ENCODE measurements at places on chromosomes 1 and 21.

DNA sequence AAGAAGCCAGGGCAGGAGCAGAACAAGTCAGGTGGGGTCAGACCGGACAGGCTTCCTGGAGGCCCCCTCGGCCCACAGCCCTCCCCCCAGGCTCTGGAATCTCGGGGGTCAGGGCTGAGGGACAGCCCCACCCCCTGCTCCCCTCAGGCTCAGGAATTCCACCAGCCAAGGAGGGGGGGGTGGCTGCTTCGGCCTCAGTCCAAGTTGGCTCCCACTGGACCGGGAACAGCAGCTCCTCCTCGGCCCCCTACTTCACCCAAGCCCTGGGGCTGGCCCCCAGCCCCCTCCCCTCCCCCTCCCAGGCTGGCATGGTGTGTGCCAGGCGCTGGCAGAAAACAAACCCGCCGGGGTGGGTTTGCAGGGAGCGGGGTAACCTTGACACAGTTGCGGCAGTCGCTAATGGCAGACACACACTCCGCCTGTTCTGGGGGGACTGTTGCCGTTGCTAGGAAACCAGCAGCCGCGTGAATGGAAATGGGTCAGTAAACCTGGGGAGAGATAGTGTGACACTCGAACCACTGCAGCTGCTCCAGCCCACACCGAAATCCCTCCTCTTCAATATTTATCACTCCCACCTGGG is 32.4 kb downstream of the AHDC1 start:
- no peak for DNase-seq

DNA sequence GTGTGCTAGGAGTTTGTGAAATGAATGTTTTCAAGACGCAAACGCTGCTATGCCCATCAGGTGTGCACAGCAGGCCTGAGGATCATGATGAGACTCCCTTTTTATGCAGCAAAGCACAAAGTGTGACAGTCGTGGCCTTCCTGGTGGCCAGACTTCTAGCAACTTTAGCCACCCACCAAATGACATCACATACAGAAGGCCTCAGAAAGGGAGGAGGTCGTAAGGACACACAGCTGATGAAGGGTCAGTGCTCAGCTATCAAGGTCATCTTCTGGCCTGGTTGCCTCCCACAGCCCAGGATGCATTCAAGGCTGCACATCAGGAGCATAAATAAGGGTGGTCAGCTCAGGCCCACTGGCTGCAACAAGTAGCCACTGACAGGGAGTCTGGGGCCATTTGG is 36.6 kb downstream of the BMP8A start:
- DNase-seq: no peak

GRCh38 chr1:156809281-156809680 is 7.4 kb downstream of the SH2D2A start:
- DNase-seq: no peak

- DNase-seq: no peak
Observed at GRCh38 chr1:180187626-180188025, 33.0 kb downstream of the QSOX1 start.

GRCh38 chr1:186741640-186742039 is 61.4 kb upstream of the PTGS2 start:
- DNase-seq: no peak

- DNase-seq: no peak
Observed at GRCh38 chr1:29632806-29633615, 396.7 kb downstream of the PTPRU start.

DNA sequence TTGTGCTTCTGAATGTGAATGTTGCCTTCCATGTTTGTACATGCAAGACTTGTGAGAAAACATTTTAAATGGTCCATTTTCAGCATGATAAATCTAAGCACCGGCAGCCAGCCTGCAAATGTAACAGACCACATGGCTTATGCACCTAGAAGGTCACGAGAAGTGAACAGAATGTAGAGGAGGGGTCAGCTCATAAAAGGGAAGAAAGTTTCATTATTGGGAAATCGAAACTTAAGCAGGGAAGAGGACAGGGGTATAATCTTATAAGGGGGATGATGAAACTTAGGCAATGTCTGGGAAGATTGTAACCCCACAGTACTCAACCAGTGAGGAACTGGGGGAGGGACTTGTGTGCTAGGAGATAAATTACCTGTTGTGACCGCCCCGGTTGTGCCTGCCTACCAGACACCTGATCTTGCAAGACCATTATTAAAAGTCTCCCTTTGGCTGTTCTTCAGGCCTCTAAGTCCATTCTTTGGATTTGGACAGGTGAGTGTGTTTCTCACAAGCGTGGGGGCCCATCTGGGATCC is 37.7 kb upstream of the VN1R5 start:
- no peak for DNase-seq

DNA sequence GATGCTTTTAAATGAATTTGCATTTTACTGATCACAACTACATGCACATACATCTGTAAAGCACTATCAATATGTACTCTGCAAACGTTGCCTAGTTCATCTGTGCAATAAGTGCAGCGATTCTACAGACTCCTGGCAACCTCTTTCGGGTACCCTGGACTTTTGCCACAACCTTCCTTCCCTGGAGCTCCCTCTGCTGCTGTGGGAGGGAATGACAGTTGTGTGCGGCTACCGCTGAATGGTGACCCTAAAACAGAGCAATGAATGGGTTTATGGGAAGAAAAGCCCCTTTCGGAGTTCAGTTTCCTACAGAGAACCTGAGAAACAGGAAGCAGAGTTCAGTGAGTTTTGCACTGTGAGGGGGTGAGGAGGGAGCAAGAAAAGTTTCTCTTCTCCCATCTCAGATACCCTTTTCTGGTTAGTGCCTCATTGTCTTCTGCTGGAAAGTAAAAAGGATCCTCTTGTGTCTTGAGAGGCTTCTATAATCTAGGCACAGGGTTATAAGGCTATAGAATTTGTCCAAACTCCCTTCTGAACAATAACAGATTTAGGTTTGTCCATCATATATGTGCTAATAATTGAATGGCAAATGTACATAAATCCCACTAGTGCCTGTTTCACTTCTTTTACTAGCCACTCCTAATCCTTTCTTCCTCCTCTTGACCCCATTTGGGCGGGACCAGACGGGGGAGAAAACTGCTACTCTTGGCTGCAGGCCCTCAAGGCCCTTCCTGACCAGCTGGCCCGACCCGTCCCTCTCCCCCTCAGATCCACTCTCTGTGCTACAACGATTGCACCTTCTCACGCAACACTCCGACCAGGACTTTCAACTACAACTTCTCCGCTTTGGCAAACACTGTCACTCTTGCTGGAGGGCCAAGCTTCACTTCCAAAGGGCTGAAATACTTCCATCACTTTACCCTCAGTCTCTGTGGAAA is 19.8 kb upstream of the SARS1 start:
- no peak for DNase-seq

DNA sequence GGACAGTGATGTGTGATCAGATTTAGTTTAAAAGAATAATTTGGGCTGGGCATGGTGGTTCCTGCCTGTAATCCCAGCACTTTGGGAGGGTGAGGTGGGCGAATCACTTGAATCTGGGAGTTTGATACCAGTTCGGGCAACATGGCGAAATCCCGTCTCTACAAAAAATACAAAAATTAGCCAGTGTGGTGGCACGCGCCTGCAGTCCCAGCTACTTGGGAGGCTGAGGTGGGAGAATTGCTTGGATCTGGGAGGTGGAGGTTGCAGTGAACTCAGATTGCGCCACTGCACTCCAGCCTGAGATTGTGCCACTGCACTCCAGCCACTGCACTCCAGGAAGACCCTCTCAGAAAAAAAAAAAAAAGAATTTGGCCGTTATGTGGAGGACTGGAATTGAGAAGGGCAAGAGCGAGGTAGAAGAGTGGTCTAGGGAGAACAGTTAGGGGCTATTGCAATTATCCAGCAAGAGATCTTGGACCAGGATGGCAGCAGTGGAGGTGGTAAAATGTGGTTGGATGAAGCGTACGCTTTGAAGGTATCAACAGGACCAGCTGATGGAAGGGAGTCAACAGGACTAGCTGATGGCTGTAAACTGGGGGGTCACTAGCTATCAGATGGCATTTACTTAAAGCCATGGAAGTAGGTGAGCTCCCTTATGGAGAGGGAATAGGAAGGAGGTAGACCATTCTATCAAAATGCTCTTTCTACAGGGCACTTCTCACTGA is 9.6 kb downstream of the BTBD19 start:
- no peak for DNase-seq

GRCh38 chr1:197521118-197521739 is 253.2 kb downstream of the CRB1 start:
- DNase-seq: peak; percentile 6

GRCh38 chr21:34612056-34612455 is 2.9 kb downstream of the RCAN1 start:
- DNase-seq: no peak

GRCh38 chr1:153355445-153356071 is 2.1 kb upstream of the S100A9 start:
- DNase-seq: peak; percentile 5

GRCh38 chr21:29711236-29711635 is 228.6 kb downstream of the GRIK1 start:
- no peak for DNase-seq

DNA sequence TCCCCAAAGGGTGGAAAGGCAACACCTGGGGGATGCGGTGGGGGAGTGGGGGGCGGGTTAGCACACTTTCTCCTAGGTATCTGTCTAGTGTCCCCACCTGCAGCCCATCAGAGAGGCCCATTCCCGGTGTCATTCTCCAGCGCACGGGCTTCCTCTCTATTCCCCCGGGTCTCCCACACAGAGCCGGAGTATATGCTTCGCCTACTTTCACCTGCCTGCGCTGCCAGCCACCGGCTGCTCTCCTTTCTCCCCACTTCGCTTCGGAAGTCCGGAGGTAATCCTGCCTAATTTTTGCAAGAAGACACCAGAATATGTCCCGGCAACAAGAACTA is 852 bp downstream of the RGS7 start:
- DNase-seq: no peak

DNA sequence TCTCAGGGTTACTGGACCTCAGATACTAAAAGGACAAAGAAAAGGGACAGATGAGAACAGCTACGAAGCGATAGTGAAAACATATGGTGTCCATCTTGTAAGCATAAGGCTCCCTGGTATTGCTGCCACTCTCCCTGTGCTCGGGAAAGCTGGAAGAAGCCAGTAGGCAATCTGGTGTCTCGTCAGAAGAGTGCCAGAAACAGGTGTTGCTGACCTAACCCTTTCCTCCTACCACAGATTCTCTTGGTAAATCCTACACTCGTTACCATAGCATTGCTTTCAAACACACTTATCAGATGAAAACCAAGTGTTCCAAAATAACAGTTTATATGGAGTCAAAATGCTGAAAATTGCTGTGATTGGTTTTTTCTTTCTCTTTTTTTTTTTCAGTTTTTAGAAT is 146.3 kb downstream of the NRIP1 start:
- peak; percentile 14 for DNase-seq

GRCh38 chr1:184803180-184803492 is 48.5 kb upstream of the EDEM3 start:
- DNase-seq: peak; percentile 73

DNA sequence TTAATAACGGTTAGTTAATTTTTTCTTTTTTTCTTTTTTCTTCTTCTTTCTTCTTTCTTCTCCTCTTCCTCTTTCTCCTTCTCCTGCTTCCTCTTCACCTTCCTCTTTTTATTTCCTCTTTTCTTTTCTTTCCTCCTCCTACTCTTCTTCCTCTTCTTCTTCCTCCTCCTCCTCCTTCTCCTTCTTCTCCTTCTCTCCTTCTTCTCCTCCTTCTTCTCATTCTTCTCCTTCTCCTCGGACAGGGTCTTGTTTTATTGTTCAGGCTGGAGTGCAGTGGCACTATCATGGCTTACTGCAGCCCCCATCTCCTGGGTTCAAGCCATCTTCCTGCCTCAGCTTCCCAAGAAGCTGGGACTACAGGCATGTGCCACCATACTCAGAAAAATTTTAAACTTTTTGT is 13.4 kb upstream of the ACBD3 start:
- DNase-seq: no peak

DNA sequence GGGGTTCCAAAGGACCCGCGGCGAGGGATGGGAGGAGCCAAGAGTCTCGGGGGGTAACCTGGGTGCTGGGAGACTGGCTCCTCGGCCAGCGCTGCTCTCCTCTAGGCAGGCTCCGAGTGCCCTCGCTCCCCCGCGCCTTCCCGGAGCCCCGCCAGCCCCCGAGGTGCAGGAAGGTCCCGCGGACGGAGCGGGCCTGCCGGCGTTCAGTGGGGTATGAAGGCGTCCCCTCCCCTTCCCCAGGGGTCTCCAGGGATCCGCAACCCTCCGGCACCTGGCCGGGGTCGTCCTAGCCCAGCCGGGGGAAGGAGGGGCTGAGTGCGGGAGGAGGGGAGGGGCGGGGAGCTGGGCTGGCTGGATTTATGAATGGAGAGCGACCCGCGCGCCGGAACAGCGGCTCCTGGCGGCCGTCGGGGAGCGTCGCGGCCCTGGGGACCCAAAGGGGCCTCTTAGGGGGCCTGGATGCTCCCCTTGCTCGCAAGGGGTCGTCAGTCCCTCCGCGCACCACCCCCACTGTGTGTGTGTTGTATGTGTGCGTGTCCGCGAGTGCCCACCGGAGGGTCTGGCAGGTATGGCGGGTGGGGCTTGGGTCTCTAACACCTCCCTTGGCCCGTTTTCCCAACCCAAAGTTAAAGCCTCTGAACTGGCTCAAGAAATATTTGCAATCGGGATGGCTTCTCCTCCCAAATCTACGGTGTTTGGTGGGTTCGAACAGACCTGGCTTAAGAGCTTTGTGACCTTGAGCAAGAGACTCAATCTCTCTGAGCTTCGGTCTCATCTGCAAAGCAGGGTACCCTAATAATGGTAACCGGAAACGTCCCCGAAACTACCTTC is 642 bp downstream of the HCRTR1 start:
- DNase-seq: no peak

DNA sequence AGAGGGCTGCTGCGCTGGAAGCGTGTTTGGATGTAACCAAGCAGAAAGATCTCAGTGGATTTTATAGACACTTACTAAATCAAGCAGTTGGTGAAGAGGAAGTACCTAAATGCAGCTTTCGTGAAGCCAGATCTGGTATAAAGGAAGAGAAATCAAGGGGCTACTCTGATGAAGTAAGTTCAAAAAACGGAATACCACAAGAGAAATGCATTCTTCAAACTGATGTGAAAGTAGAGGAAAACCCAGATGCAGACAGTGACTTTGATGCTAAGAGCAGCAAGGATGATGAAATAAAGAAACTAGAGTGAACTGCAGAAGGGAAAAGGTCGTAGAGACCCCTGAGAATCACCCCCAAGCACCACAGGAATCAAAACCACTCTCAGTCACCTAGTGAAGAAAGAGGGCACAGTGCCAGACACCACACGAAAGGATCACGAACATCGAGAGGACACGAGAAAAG is 40.8 kb upstream of the NEXN start:
- DNase-seq: no peak

All from HFF-Myc (cell line).